ENCODE measurements at places on chromosomes 5 and 9.

GRCh38 chr5:139764886-139765408 lies 30.7 kb upstream of the PSD2 start:
- DNase-seq, result no peak

GRCh38 chr5:145027286-145027685 lies 807.9 kb downstream of the PRELID2 start:
- no peak for DNase-seq

DNA sequence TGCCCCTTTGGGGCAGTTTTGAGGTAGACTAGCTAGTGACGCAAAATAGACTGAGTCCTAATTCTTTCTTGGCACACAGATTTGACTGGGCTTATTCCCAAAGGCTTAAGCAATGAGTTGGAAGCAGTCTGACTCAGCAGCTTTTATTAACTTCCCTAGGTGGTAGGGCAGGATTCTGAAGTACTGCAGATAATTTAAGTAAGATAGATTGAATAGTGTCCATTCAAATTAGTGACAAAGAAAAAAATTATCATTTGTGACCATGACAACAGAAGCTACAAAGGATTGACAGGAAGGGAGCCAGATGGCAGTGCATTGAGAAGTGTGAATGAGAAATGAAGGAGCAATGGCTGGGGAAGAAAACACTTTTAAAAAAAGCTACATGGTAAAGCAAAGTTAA lies 649.4 kb downstream of the CDH9 start:
- DNase-seq, result no peak

GRCh38 chr9:36207546-36208012 lies 16.9 kb downstream of the CLTA start:
- DNase-seq, result no peak

DNA sequence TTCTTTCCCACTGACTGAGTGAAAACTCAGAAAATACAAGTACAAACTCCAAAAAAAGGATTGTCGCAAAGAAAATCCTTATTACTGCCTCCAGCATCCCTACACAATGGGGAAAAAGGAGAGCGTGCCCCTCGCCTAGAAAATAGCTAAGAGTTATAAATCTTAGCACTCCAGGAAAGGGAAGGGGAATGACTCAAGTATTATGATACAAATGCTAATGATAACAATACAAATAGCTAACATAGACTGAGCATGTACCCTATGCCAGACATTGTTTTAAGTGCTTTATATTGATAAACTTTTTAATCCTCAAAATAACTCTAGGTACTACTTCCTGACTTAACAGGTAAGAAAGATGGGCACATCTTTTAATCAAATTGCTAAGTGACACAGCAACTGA lies 70.8 kb upstream of the VCAN start:
- DNase-seq, result no peak

DNA sequence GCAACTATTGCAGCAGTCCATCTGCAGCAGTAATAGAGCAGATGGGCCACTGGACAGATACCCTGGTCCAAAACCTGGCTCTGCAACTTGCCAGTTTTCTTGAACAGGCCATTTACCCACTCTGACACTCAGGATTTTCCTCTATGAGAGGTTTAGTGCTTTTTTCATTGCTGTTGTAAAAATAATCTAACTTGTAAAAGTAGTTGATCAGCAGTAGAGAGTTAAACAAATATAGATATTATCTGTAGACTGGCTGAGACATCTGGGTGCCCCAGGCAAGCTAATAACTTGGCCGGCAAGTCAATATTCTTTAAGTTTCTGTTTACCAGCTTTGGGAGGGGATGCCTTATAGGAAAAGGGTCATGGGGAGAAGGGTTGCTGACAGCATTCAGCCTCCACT lies 4.1 kb downstream of the DAPK1 start:
- DNase-seq, result no peak

DNA sequence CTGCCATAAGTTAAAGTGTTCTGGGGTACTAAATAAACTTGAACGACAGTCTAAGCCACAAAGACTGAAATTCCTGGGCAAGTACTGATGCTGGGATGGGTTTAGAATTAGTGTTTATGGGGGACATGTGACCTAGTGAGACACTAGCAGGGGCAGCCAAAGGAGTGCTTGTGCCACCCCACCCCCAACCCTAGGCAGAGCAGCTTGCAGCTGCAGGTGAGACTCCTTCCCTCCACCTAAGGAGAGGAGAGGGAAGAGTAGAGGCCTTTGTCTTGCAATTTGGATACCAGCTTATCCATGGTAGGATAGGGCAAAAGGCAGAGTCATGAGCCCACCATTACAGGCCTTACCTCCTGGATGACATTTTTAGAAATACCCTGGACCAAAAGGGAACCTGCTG lies 28.7 kb upstream of the PDE4D start:
- no peak for DNase-seq

GRCh38 chr5:148856424-148856823 lies 30.0 kb downstream of the ADRB2 start:
- DNase-seq, result no peak

- no peak for DNase-seq
Measured at GRCh38 chr9:93231716-93232115, 47.8 kb downstream of the WNK2 start.

All from CD4-positive, alpha-beta T cell treated with Interleukin-10 for 1 hour (primary cell).